ENCODE measurements at places on chromosomes 2 and 18. TPM values are rescaled to one million over a fixed set of nuclear protein-coding genes. Genes with fewer than 3 reads are reported as not detected.

- no peak for DNase-seq
These were observed 185.2 kb downstream of the BARD1 start for GRCh38 chr2:214624166-214624760.

- no peak for DNase-seq
These were observed 30.9 kb upstream of the IL18RAP start for GRCh38 chr2:102392096-102392495.

GRCh38 chr18:61750840-61751668 lies 141.8 kb downstream of the RNF152 start:
- DNase-seq: no peak

DNA sequence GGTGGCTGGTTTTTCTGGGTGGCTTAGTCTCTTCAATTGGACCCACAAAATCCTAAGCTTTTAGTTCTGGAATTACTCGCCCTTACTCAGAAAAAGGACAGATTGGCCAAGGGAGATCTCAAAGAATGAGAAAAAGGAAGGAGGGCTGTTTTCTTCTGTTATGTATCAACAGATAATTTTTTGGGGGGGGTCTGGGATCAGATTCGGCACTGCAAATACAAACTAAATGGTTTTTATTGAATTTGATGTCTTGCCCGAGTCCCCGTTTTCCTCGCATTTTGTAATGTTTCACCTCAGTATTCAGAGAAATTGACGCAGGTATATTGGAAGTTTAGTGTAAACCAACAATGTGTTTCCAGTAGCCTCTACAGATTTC lies 762 bp downstream of the YIPF4 start:
- no peak for DNase-seq

DNA sequence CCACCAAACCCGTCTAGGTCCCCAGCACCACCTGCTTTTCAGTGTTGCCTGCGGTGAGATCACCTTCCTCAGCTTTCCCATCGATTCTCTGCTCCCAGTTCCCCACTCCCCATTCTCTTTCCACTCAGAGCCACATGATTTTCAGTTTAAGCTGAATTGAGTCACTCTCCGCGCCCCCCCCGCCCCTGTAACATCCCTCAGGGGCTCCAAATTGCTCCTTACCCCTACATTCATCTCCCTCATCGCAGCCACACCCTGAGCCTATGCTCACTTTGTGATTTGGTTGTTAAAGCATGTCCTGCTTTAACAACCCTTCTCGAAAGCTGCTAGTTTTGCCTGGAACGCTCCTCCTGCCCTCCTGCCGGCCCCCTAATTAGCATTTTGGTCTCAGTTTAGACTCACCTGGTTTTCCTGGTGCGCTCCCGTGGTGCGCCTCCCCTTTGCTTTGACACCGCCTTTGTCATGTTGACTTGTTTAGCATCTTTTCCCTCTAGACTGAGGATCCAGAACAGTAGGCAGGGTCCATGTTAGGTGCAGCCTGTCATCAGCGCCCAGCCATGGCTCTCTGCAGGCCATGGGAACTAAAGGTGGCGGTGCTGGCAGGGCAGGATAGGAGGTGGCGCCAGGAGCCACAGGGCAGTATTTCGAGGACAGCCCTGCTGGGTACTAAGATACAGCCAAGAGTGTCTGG lies 60.8 kb downstream of the ST3GAL5 start:
- DNase-seq: no peak

DNA sequence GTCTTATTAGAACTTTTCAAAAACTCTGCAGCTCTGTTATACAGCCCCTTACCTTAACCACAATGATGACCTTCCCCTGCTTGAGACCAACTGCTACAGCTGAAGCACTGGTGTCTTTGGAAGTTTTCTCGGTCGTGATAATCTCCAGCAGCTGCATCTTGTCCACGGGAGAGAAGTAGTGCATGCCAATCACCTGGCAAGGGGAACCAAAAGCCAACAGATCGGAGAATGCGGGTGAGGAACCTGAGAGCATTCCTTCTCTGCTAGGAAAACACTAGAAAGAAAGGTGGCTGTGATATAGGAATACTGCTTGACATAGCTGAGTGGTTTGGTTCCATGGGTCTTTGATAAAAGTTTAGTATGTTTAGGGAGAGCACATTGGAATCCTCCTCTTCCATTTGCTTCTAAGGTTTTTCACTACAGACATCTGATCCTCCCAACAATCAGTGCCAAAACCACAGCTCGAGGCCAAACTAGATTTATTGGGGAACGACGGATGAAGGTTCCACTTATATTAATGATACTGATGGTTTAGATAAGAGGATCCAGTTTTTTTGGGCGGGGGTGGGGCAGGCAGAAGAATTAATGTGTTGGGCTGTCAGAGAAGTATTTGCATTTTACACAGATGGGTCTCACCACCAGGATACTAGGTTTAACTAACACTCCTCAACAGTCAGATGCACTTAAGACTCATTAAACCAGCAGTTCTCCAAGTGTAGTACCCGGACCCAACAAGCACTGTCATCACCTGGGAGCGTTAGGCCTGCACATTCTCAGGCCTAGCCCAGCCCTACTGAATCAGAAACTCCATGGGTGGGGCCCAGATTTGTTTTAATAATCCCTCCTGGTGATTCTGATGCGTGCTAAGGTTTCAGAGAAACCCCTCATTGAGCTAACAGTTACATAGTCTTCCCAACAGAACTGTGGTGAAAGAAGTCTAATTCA lies 22.4 kb downstream of the GAREM2 start:
- DNase-seq: no peak

RND3 gene
- 27.9 TPM for total RNA-seq
